ENCODE measurements at places on chromosomes 12 and 14. TPM values are rescaled to one million over a fixed set of nuclear protein-coding genes. Genes with fewer than 3 reads are reported as not detected.
A peak's percentile ranks its signal among the peaks of the same experiment; 100 is the strongest.

Gene FITM1
- total RNA-seq: not detected

GRCh38 chr12:108685469-108686260, 45.7 kb downstream of the CORO1C start:
- no peak for DNase-seq

DNA sequence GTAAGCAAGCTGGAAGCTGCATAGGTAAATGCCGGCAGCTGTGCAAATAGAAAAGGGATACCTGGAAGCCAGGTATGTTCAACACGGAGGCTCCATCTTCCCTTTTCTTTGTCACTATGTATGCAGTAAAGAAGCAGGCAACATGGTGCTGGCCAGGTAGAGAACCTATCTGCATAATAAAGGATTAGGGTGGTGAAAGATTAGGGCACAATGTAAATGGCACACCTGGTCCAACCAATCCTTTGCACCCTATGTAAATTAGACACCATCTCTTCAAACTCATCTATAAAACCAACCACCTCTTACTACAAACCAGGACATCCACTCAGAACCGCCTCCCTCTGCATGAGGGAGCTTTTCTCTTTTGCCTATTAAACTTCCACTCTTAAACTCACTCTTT, 32.3 kb downstream of the RPS29 start:
- no peak for DNase-seq

- no peak for DNase-seq
Observed at GRCh38 chr12:32609966-32610365, 69.1 kb upstream of the DNM1L start.

DNA sequence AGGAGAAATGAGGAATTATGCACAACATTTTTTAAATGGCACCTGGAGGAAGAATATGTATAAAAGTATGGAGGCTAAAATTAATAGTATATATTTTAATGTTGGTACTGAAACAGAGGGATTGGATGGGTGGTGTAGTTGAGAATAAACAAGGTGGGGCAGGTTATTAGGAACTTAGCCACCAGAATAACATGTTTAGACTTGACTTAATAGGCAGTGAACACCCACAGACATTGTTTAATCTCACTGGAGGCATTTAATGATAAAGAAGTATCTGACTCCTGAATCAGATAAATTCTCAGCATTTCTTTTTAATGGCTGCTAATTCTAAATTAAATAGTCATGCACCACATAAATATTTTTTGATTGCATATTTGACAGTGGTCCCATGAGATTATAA, 139.7 kb downstream of the CNTN1 start:
- no peak for DNase-seq

GRCh38 chr12:20475542-20475941, 107.2 kb downstream of the PDE3A start:
- peak; percentile 44 for DNase-seq

Gene IGFBP6
- 396 TPM for total RNA-seq

- DNase-seq: no peak
Observed at GRCh38 chr12:88142610-88142991, 494 bp downstream of the TMTC3 start.

- peak; percentile 36 for DNase-seq
Observed at GRCh38 chr14:74510959-74511409, 17.4 kb downstream of the ISCA2 start.

DNA sequence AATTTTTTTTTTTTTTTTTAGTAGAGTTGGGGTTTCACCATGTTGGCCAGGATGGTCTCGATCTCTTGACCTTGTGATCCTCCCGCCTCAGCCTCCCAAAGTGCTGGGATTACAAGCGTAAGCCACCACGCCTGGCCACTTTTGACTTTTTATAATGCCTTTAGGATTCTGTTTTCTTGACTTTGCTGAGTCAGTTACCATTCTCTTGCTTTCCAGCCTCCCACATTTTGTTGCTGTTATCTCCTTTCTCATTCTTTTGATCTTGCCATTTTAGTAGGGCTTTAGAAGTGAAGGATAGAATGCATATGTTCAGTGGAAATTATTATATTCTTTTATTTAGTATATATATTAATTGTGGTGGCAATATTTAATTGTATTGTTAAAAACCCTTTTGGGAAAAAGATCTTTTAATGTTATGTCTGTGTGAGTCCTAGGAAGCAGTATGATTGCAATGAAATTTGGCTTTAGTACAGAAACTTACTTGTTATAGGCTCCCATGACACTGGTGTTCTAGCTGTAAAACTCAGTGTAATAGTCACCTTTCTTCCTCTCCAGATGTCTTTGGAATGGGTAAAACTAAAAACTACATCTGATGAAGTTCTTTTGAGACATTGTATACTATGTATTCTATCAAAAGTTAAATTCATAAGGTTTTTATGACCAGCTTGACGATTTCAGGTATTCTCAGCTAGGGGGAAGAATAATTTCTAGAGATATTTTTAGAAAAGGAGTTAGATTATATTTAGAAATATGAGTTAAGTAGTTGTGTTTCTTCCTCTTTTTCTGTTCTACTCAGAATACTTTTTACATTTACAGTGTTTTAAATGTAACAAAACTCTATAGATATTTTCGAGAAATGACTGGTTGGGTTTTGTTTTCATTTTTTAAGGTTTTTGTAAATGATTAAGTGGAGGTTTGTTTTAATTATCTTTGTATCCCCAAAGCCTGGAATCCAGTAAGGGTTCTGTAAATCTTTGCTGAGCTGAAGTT, 74.7 kb downstream of the APAF1 start:
- no peak for DNase-seq

DNA sequence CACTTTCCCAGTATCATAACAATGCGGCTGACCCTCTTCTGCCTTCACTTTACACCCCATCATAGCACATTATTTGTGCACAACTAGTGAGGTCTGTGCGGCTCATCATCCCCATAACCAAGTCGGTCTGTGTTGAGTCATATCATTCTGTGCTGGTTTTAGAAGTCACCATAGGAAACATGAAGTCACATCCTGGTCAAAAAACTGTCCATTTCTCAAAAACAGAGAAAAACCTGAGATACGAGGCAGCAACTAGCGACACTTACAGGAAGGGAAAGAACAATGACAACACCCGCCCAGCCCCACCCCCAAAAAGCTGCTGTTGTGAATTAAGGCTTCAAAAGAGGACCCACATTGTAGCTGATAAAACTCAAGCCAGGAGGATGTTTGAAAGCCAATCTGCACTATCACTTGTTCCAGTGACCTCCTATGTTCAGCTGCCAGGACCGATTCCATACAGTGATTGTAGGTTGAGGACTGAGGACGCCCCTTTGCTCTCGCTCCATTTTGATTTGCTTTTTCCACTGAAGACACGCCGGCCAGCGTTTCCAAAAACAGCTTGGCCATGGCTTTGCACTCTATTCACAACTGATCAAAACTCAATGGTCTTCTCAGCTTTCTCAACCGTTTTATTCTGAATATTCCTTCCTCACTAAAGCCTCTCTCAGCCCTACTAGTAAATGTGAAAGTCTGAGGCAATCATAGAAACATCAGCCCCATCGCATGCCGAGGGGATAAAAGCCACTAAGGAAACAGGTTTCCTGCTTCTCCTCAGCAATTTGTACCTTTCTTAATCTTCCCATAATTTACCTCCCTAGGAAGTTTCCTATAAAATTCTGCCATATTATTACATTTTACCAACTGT, 87.5 kb downstream of the DUSP16 start:
- DNase-seq: no peak

DNA sequence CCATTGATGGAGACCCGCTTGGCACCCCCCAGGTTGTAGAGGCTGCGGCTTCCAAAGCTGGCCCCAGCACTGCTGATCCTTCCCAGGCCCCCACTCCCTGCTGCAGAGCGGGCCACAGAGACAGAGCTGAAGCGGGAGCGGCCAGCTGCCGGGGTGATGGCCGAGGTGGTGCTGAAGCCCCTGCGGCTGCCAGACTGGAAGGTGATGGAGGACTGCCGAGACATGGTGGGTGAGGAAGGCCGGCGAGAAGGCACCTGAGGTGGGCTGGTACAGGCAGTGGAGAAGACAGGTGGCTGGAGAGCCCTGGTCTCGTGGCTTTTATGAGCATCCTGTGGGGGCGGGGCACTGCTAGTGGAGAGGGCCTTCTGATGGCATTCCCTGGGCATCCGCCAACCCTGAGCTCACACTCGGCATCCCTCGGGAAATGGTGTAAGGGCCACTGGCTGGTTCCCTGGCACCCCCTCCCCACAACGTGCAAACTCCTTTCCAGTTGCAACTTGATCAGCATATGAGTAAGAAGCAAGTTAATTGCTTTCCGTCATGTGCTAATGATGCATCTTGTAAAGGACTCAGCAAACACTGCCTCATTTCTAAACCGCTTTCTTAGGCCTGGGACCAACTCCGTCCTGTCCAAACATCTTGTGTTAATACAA, at the start of gene KRT75:
Gene KRT75, minus strand, starts transcription at position 291 of the 653 bp plus-strand sequence. Its CDS starts 67 bp downstream, at position 224.
- DNase-seq: no peak

Gene GPRC5D
- total RNA-seq: not detected

Gene SLC25A47
- total RNA-seq: not detected

- no peak for DNase-seq
Observed at GRCh38 chr12:93297536-93297935, 80.2 kb upstream of the NUDT4 start.

DNA sequence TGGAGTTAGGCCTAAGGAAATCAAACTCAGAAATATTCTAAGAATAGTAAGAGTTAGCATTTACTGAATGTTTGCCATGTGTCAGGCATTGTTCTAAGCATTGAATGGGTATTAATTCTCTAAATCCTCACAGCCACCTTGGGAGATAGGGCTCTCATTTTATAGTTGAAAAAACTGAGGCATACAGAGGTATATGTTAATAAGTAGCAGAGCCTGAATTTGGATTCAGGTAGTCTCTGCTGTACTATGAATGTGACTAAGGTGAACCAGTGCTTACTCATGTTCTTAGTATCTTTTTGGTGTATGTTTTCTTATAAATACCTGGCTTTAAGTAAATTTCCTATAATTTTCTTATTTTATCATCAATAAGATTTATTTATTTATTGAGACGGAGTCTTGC, 8.1 kb downstream of the ARF6 start:
- DNase-seq: no peak

DNA sequence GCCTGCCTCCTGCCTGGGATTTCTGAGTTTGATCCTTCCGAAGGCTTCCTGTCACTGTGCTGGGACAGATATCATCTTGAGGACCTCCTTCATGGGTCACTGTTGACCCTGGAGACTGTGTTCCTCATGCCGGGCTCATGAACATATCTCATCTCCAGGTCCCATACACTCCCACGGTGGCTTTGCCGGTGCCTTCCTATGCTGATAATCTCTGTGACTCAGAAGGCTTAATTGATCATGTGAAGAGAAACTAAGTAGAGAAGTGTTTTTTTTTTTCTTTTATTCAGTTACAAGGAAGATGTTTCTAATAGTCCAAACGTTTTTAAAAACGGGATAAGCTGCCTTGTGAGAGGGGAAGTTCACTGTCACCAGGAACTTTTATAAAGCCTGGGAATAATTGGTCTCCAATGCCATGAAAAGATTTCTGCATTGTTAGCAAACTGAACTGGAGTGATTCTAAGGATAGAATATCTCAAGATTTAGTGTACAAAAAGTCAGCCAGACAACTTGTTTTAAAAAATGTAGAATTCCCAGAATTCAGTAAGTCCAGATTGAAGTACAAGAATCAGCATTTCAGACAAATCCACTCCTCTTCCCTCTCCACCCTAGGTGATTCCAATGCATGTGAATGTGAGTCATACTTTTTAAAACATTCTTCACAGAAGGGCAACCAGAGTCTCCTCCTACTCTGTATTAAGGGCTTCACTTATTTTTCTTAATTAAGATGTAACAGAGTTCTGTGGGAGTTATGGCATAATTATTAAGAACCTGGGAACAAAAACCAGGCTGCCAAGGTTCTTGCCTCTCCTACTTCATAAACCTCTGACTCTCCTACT, 139.8 kb upstream of the LGR5 start:
- DNase-seq: no peak

DNA sequence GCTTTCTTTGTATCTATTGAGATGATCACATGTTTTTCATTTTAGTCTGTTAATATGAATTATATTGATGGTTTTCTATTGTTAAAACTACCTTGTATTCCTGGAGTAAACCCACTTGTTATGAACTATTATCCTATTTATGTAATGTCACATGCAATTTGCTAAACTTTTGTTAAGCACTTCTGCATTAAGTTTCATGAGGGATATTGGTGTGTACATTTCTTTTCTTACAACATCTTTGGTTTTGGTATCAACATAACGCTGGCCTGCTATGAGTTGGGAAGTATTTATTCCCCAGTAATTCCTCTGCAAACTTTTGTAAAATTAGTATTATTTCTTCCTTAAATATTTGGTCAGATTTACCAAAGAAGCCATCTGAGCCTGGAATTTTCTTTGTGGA, 46.5 kb upstream of the AMIGO2 start:
- DNase-seq: no peak

GRCh38 chr14:58638231-58639197, 752 bp downstream of the DACT1 start:
- peak; percentile 44 for DNase-seq

- DNase-seq: peak; percentile 69
Observed at GRCh38 chr14:61472801-61473376, 151.5 kb downstream of the PRKCH start.

- DNase-seq: no peak
Observed at GRCh38 chr12:88756153-88756552, 175.9 kb upstream of the KITLG start.

- peak; percentile 88 for DNase-seq
Observed at GRCh38 chr12:46386877-46387629, 14.5 kb upstream of the SLC38A2 start.

GRCh38 chr12:47848853-47849252, 29.1 kb upstream of the HDAC7 start:
- no peak for DNase-seq

- peak; percentile 47 for DNase-seq
Observed at GRCh38 chr12:88638966-88639760, 58.9 kb upstream of the KITLG start.

- DNase-seq: peak; percentile 62
Observed at GRCh38 chr12:101459642-101460346, 15.3 kb upstream of the SPIC start.

DNA sequence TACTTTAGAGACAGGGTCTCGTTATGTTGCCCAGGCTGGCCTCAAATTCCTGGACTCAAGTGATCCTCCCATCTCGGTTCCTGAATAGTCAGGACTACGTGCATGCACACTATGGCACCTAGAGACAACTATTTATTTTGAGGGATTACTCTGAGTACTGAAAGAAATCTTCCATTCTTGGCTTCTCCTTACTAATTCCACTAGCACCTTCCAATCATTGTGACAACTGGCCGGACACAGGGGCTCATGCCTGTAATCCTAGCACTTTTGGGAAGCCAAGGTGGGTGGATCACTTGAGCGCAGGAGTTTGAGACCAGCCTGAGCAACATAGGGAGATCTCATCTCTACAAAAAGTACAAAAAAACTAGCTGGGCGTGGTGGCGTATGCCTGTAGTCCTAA, 42.1 kb upstream of the MTERF2 start:
- no peak for DNase-seq

GRCh38 chr14:97777622-97778355, 980.6 kb downstream of the VRK1 start:
- no peak for DNase-seq

GRCh38 chr12:53953831-53954693, 641 bp upstream of the HOXC12 start:
- no peak for DNase-seq

- DNase-seq: no peak
Observed at GRCh38 chr14:93033084-93033982, 82.4 kb downstream of the ITPK1 start.

Data from fibroblast of villous mesenchyme (primary cell).